ENCODE measurements at places on chromosomes 5 and 9.

DNA sequence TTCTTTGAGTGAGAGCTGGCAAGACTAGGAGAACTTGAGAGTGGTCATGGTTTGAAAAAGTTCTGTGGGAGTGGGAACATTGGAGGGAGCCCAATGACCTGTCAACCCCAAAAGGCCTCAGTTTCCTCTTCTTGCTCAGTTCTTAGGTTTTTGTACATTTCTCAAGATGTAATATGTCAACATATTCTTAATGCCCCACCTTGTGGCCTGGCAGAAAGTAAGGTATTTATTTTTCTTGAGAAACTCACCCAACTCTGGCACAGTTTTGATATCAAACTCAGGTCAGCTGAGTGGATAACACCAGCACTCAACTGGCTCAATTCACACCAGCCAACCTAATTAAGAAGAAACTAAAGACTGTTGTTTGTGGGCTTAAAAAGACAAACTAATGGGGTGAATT lies 123.0 kb upstream of the SLC27A6 start:
- no peak for DNase-seq

DNA sequence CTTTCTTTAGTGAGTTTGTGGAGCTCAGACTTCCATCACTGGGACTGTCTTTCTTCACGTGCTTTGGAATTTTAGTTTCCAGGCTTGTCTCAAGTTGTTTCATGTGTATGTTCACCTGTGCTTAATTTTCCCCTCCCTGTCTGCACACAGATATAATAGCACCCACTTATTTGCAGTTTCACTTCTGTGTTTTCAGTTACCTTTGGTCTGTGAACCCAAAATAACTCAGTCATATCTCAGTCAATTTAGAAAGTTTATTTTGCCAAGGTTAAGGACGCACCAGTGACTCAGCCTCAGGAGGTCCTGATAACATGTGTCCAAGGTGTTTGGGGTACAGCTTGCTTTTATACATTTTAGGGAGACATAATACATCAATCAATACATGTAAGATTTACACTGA lies 330.4 kb downstream of the ICE1 start:
- DNase-seq, result no peak

DNA sequence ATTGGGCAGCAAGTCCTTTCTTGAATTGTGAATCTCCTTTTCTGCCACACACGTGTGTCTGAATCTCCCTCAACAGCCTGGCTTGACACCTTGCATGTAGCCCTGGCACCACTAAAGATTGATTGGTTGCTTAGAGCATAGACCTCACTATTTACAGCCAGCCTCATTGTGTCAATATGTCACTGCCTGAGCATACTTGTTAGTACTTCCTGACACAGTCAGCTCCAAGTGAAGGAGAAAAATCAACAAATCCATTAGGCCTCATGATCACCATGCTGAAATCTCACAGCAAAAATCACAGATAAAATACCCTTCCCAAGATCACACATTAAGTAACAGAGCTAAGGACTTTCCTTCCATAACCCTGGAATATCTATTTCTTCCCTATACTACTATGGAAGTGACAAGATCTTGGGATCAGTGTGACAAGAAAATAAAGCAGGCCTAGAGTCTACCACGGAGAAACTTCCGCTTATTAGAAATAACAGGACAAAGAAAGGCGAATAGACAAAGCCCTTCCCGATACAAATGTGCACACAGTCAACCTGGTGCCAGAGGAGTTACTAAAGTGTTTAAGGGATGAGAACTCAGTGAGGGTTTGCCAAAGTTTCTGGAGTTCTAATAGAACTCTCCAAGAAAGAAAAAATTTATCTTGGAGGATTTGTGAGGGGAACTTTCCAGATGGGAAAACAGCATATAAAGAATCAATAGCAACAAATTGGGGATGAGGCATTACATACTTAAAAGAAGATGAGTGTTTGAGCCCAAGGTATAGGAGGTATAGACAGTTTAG lies 5.6 kb upstream of the ARL15 start:
- no peak for DNase-seq

DNA sequence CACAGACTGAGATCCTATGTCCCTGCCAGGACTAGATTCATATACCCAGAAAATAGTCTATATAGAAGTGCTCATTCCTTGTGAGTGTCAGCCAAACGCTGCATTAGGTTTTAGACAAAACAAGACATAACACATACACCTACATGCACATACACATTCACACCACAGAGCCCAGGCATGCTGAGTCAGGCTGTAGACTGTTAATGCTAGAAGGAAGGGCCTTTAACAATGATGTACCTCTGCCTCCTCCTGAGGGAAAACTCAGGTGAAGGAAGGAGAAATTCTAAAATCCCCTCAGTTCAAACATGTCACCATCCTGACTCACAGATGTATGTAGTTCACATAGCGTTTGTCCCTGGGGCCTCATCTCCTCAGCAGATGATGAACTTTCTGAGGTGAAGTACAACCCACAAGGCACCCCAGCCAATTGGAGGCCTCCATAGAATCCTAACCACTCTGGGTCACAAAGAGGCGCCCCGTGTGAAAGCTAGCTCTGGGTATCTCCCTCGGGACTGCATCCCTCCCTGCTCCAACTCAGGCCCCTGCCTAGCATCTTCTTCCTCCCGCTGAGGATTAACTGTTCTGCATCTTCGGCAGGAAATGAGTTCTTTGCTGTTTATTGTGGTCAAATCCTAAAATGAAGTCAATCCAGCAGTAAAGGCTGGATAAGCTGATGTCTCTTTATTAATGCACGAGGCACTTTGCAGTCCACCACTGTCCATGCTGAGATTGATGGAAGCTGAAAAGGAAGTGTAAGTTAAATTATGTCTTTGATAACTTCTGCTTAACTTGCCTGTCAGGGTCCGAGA lies 40.8 kb upstream of the FSTL4 start:
- DNase-seq, result no peak

DNA sequence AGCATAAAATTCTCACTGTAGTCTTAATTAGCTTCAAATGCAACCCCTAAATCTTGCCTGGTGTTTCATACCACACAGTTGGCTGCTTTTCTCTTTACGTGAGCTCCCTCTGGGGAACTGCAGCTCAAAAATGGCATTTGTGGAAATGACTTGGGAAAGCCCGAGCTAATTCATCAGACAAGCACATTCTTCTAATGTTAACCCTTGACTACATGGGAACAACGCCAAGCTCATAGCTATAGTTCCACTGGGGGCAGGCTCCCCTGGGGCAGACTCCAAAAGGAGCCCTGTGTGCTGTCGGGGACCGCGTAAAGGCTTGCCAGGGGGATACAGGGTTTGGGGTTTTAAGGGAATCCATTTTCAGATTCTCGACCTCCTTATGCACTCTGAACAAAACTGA lies 301.4 kb upstream of the DAP start:
- DNase-seq, result no peak

DNA sequence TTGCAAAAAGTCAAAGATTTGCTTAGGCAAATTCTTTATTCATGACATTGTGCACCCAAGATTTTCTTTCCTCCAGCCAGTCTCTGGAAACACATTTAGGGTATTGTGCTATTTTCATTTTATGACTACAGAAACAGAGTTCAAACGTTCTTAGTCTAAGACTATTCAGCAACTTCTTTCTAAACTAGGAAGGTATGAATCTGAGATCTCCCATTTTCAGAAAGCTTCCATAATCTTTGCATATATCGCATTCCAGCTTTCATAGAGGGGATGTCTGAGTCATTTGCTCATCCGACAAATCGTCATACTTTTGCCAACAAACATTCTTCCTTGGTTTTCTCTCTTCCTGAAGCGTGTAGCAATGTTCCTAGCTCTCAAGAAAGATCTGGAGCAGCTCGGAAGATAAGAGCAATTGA lies 1.6 kb upstream of the PAPPA start:
- DNase-seq, result peak; percentile 85

- no peak for DNase-seq
Measured at GRCh38 chr5:90353254-90353653, 56.3 kb downstream of the CETN3 start.

GRCh38 chr9:68609901-68610415 lies 69.3 kb upstream of the TMEM252 start:
- DNase-seq, result no peak

DNA sequence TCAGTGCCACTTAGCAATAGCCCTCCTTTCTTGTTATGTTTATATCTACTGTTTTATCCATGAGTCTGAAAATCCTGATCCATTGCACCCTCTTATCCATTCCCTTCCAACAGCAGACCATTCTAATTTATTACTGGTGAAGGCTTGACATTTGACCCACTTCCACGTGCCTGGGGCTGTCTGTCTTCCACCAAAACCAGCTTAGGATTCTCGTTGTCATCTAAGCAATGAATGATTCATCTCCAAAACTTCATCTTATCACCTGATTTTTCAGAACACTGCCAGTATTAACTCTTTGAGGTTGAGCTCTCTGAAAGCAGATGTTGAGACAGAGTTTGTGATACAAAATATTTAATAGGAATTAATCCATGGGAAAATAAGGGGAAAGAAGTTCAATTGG lies 277.8 kb upstream of the FBXL7 start:
- DNase-seq, result no peak

GRCh38 chr5:42962124-42962523 lies 78.0 kb downstream of the ANXA2R start:
- no peak for DNase-seq

DNA sequence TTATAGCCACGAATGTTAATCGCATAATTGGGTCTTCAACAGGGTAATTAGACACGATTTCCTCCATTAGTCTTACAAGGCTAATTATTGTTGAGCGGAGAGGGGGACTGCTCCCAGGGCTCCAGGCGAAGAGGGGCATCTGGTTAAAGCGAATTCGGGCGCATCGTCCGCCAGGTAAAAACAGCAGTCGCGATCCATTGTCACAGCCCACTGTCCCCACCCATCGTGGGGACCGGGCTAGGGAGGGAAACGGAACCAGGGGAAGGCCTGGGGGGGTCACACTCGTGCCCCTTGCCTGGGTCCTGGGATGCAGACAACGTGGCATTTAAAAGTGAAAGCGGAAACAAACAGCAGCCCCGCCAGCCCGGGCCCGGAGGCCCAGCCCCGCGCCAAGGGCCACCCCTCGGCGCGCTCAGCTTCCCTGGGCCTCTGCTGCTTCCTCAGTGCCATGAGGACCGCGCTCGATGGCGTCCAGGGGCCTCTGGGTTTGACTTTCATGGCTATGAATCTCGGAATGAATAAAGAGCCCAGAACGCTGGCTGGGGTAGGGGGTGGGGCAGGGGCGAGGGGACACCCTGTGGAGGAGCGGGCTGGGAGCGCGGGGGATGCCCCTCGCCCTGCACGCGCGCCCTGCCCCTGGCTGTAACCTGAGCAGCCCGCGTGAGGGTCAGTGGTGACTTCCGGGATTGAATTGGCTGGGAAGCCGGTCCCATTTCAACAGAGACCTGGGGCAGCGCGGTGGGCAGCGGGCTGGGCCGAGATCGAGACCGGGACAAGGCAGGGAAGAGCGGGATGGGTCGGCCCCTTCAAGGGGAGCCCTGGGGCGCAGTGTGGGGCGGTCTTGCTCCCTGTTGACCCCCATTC lies 99.9 kb downstream of the GTF3C4 start:
- peak; percentile 37 for DNase-seq

DNA sequence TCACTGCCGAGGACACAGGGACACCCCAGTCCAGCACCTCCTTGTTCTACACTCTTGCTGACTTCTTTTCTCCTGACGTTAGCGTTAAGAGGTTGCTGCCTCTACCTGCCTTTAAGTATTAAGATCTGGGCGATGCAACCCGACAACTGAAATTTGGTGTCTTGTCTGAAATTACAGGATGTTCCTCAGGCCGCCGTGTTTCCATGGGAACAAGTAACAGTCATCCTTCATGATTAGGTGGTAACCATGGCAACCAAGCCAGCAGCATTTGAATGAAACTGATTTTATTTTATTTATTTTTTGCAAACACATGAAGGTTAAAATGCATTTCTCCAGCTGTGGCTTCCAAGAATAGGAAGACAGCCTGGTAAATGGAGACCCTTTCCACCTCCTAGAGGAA lies 20.8 kb downstream of the DAB2IP start:
- DNase-seq, result no peak

GRCh38 chr9:120845255-120845654 lies 2.5 kb upstream of the PSMD5 start:
- no peak for DNase-seq

GRCh38 chr9:38216572-38216971 lies 147.5 kb upstream of the SHB start:
- no peak for DNase-seq

DNA sequence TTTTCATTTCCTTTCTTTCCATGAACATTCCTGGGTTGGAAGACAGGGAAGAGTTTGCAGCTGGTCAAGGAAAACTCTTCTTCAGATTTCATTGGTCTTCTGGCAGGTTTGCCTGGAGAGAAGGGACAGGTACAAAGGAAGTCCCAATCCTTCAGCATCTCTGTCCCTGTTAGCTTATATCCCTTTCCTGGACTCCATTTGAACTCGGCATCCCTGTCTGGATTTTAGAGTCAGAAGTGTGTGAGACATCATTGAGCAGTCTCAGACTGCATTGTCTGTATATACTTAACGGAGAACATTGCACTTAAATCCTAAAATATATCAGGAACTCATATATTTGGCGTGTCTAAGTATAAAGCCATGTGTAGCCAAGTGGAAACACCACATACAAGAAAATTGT lies 54.9 kb downstream of the ADGRV1 start:
- no peak for DNase-seq

GRCh38 chr9:133852431-133852830 lies 114.3 kb upstream of the SARDH start:
- DNase-seq, result no peak

GRCh38 chr5:7910738-7911428 lies 41.9 kb downstream of the MTRR start:
- no peak for DNase-seq

DNA sequence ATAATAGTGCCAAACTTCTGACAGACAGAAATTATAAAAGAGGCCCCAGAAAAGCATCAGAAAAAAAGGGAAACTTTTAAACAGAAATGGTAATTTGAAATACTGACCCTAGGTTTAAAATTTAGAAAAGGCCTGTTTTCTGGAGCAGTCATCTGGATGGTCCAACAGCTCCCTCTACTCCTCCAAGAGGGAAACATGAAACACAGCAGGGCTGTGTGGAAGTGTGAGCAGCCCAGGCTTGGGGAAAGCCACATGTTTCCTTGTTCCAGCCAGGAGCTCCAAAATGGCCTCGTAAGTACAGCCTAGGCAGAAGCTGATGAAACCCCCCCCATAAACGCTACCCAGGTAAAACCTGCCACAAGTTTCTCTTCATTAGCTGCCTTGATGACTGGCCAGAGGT lies 499.3 kb upstream of the ADAMTS16 start:
- DNase-seq, result peak; percentile 24

GRCh38 chr5:149125386-149125891 lies 15.9 kb upstream of the ABLIM3 start:
- peak; percentile 39 for DNase-seq

GRCh38 chr5:151086905-151087360 lies 6.1 kb upstream of the TNIP1 start:
- no peak for DNase-seq

GRCh38 chr5:137218471-137218870 lies 280.7 kb downstream of the SPOCK1 start:
- peak; percentile 62 for DNase-seq

GRCh38 chr5:151008906-151009305 lies 11.5 kb upstream of the GPX3 start:
- DNase-seq, result no peak

- DNase-seq, result no peak
Measured at GRCh38 chr5:172797771-172798191, 26.8 kb upstream of the DUSP1 start.

All from HT1080 (cell line).